ENCODE measurements at places on chromosomes 7 and 10.

GRCh38 chr7:139991269-139991666 lies 71.5 kb downstream of the PARP12 start:
- DNase-seq, result no peak

GRCh38 chr7:67463983-67464382 lies 467.4 kb downstream of the TYW1 start:
- no peak for DNase-seq

DNA sequence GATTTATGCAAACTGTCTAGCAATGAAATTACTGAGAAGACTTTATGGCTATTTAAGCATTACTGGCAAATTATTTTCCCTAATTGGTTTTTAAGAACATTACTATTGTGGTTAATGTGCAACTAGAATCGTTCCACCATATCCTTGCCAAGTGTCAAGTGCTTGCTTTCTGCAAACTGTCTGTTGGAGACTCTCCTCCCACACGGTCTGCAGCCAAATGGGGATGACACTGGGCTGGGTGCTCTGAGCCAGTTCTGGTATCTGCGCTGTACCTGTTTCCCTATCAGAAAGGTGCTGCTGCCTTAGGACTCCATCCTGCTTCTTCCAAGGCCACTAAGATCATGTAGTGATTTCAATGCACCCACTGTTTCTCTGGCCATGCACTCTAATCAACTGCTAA lies 110.4 kb downstream of the RAMP3 start:
- DNase-seq, result no peak

- no peak for DNase-seq
Measured at GRCh38 chr7:73622909-73623797, 1.2 kb downstream of the MLXIPL start.

GRCh38 chr7:130886438-130887135 lies 152.6 kb upstream of the KLF14 start:
- no peak for DNase-seq

Data from amniotic epithelial cell (primary cell).